ENCODE measurements at places on chromosomes 16 and 17. TPM values are rescaled to one million over a fixed set of nuclear protein-coding genes. Genes with fewer than 3 reads are reported as not detected.

Gene TMEM238L
- not detected for total RNA-seq

Gene RNF43
- 2.0 TPM for total RNA-seq

Gene PRSS21
- not detected for total RNA-seq

Gene SCN4A
- total RNA-seq = 1.9 TPM

Gene HOXB4
- total RNA-seq = 4.4 TPM

Gene CYGB
- total RNA-seq = 8.6 TPM

Gene KIF2B
- not detected for total RNA-seq

Gene KRTAP29-1
- not detected for total RNA-seq

Gene CFDP1
- total RNA-seq = 99.8 TPM

DNA sequence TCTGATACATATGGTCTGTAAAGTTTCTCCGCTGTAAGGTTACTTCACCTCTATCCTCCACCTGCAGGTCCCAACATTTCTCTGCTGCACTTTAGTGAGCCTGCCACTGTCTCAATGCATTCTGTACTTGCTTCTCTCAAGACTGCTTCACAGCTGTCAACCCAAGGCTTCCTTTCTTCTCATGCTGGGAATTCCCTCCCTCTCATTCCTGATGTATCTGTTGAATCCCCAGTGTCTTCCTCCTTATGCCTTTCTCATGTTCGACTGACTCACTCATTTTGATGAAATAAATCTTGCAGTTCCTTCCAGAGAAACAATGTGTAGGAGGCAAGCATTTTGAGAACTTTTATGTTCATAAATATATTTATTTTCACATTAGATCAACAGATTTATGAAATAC is 288.3 kb downstream of the CNTNAP4 start:
- DNase-seq = no peak

GRCh38 chr17:65332375-65332774 is 195.2 kb downstream of the RGS9 start:
- DNase-seq = no peak

- no peak for DNase-seq
Observed at GRCh38 chr16:55954906-55955305, 79.7 kb upstream of the CES5A start.

DNA sequence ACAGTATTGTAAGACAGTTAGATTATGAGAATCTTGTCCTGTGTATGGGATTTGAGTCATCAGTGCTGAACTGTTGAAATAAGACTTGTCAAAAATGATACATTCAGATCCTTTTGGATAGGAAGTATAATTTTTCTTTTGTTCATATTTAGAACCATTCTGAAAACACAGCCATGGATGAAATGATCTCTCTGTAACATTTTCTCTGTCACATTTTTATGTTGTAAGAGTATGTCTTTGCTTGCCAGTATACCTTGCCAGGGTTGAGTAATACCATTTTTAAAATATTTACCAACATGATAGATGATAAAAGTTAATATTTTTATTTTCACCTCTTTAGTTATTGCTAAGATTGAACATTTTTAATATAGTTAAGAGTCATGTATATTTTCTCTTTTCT is 45.0 kb downstream of the NSRP1 start:
- no peak for DNase-seq

- peak; percentile 54 for DNase-seq
Observed at GRCh38 chr17:45584092-45585036, 93.8 kb upstream of the PLEKHM1 start.

- no peak for DNase-seq
Observed at GRCh38 chr17:933312-934073, 46.1 kb downstream of the NXN start.

- DNase-seq = no peak
Observed at GRCh38 chr16:30447512-30448226, 2.0 kb upstream of the SEPHS2 start.

DNA sequence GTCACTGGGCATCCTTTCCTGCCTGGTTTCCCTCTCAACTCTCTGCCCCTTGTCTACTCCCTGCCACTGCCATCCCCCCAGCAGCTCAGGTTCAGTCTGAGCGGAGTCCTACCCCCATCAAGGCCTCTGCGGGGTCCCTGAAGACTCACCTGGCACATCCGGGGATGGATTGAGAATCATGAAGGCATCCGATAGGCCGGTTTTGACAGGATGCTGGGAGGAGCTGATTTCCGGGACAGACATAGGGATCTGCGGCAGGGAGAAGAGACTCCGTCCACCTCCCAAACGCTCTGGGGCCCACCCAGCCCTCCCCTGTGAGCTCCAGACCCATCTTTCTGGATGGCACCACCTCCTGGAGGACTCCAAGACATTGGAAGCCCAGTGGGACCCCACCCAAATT is 45.7 kb downstream of the PLXDC1 start:
- no peak for DNase-seq

- no peak for DNase-seq
Observed at GRCh38 chr16:2857451-2858244, at the start of gene PRSS22. PRSS22 (minus strand) TSS chr16:2858170; CDS start chr16:2858104, 66 bp downstream.

- DNase-seq = no peak
Observed at GRCh38 chr17:58913971-58914769, 158.5 kb downstream of the PPM1E start.

- no peak for DNase-seq
Observed at GRCh38 chr17:2070241-2071023, 15.5 kb downstream of the HIC1 start.

DNA sequence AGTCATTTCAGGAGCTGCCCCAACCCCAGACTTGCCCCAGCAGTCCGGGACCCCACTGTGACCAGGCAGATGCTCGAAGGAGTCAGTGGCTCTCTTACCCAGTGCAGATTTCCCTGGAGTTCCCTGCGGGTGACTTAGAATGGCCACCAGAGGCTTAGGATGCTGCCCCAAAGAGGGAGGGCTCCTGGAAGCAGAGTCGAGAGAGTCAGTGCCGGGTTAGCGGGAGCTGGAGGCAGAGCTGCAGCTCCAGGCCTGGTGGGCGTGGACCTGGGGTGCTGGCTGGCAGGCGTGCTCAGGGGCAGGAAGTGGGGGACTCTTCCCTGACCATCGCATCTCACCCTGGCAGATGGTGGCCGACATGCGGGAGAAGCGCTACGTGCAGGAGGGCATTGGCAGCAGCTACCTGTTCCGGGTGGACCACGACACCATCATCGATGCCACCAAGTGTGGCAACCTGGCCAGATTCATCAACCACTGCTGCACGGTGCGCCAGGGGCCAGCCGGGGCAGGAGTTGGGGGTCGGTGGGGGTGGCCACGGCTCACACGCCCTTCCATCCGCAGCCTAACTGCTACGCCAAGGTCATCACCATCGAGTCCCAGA is 1.6 kb upstream of the HSD3B7 start:
- no peak for DNase-seq

- no peak for DNase-seq
Observed at GRCh38 chr16:66508248-66508913, 41.5 kb downstream of the TK2 start.

DNA sequence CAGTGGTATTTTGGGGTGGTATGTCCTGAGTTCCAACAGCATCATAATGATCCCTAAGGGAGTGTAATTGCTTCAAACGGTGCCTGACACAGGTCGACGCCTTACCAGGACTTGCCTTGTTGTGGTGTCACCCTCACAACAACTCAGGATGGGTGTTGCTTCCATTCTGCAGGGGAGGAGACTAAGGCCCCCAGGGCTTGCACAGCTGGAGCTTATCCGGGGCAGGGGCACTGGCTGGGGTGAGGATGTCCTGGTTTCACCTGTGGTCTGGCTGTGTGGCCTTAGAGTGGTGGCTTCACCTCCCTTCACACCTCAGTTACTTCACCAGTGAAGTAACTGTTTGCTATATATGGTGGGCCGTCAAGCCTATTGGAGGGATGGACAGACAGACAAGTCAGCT is 23.3 kb downstream of the LLGL2 start:
- no peak for DNase-seq

DNA sequence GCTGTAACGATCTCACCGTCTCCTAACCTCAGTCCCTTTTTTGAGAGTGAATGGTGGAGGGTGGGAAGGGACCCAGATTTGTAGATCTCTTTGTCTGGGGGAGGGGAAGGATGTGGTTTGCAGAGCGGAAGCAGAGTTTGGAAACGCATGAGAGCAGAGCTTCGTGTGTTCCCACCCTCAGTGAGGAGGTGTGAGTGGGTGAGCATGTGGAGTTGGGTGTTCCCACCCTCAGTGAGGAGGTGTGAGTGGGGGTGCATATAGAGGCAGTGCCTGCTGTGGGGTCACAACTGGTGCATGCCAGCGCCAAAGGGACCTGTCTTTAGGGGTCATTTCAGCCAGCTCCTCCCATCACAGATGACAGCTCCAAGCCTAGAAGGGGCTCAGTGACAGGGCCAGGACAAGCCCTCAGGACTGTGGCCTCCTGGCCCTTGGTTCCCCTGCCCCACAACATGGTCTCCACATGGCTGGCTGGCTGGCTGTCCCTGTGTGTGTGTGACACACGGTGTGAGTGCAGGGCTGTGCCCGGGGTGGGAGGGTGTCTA is 1.8 kb upstream of the CISD3 start:
- DNase-seq = no peak

- DNase-seq = no peak
Observed at GRCh38 chr17:74151551-74152315, 51.7 kb upstream of the RPL38 start.

- DNase-seq = no peak
Observed at GRCh38 chr17:71033336-71033735, 864.0 kb downstream of the KCNJ2 start.

GRCh38 chr17:8413328-8413727 is 15.7 kb upstream of the RNF222 start:
- DNase-seq = no peak

DNA sequence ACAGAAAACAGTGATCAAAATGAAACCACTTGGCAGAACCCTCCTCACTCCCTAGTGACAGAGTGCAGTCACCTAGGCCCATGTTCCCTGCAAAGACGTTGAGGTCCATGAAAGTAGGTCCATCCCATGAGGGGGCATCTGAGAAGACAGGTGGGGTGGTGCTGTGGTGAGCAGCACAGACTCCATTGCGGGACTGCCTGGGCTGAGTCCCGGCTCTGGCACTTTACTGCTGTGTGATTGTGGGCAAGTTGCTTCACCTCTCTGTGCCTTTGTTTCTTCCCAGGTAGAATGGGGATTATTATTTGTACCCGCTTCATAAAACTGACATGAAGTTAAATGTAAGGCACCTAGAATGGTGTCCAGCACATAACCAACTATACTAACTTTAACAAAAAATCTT is 23.5 kb upstream of the RHOT1 start:
- no peak for DNase-seq

DNA sequence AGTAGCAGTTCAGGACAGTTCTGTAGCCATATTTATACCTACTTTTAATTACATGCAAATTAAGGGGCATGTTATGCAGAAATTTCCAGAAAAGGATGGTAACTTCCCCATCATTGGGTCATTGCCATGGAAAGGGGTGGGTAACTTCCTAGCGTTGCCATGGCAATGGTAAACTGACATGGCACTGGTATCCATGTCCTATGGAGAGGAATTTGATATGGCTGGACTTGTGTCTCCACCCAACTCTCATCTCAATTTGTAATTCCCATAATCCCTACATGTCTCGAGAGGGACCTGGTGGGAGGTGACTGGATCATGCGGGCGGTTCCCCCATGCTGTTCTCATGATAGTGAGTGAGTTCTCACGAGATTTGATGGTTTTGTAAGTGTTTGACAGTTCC is 35.6 kb upstream of the CACNG4 start:
- no peak for DNase-seq

DNA sequence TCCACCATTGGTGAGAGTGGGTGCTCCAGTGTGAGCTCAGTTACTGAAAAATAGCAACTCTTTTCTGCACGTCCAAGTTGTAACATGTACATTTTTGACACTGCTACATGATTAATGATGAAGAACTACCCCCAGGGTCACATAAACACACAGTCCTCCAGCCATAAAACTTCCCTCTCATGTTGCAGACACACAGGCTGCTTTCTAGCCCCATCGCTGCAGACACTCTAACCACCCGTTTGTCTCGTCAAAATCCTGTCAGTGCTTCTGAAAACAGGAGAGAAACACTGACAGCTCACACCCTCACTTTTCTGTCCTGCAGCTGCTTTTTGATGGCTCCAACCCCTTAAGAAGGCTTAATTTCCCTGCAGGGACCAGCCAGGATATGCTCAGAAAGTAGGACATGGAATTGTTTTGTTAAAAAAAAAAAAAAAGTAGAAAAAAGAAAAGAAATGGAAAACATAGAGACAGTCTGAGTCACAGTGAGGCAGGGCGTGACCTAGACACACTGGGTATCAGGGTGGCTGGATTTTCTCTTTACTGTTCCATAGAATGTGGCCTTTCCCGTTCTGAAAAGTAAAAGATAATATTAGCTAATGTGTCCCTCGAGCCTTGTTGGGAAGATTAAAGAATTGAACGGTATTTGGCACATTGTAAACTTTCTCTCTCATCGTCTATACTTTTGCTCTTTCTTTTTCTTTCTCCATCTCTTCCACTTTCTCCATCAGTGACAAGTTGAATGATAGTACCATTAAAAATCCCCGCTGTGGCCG is 20.7 kb upstream of the CCL5 start:
- DNase-seq = no peak

- no peak for DNase-seq
Observed at GRCh38 chr17:61815863-61816503, 47.3 kb downstream of the BRIP1 start.

DNA sequence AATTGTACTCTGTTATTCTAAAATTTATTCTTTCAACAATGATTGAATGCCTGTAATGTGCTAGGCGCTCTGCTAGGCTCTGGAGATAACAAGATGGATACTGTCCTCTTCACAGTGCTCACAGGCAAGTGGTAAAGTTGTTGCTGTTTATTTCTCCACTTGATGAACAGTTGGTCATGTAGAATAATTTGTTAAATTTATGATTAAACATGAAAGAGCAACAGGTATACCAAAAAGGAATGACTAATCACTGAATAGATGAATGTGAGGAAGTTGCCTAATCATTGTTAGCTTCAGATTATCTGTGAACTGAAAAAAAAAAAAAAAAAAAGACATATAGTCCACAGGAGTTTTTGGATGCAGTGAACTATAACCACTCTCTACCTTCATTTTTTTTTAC is 62.3 kb downstream of the NFATC3 start:
- DNase-seq = no peak

DNA sequence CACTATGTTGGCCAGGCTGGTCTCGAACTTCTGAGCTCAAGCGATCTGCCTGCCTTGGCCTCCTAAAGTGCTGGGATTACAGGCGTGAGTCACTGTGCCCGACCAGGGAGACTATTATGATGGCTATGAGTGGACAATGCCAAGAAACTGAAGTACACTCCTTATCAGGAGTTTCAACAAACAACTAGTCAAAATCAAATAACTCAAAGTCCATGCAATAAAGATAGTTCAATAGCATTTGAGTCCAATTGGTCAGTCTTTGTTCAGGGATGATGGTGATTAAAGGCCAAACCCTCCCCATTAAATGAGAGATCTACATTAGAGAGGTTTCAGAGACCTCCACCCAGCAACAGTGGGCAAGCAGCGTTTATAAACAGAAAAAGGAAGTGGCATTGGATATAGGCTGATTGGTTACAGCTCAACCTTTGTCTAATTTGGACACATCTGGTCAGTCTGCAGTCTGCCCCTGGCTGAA is 8.0 kb downstream of the CHST5 start:
- DNase-seq = no peak

Measured in neural crest cell (in vitro differentiated cells).